Small intestine (tissue), 16 donors: ENCODE measurements at places on chromosomes 5 and 9. TPM values are rescaled to one million over a fixed set of nuclear protein-coding genes. Genes with fewer than 3 reads are reported as not detected.

TMEM215 gene
- not detected for polyA plus RNA-seq

DNA sequence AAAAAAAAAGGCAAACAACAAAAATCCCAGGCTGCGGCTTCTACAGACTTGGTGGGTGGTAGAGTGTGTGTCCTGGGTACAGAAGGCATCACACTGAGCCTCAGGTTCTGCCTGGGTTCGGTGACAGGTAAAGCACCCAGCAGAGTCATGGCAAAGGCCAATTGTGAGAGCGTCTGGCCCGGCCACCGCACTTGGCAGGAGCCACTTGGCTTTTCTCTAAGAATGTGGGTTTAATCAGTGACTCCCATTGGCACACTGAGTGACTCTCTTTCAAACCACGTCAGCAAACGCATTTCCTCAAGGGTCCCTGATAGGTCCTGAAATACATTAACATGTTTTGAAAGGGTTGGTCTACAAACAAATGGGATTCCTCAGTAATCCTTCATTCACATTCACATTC, 17.0 kb downstream of the COL23A1 start:
- DNase-seq, result no peak

DNA sequence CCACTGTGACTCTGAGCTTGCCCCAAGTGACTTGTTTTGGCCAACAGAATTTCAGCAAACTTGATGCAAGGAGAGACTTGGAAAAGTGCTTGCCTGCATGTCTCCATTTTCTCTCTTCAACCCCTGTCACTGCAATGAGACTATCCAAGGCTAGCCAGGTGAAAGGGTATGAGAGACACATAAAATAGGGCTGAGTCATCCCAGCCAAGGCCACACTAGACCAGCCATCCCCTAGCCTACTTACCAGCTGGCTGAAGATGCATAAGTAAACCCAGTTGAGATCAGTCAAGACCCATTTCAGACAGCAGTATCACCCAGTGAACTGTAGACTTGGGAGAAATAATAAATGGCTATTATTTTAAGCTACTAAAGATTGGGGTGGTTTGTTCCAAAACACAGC, 52.9 kb upstream of the VLDLR start:
- DNase-seq, result no peak

MAST4 gene
- 16.4 TPM for polyA plus RNA-seq

INSL4 gene
- not detected for polyA plus RNA-seq

DNA sequence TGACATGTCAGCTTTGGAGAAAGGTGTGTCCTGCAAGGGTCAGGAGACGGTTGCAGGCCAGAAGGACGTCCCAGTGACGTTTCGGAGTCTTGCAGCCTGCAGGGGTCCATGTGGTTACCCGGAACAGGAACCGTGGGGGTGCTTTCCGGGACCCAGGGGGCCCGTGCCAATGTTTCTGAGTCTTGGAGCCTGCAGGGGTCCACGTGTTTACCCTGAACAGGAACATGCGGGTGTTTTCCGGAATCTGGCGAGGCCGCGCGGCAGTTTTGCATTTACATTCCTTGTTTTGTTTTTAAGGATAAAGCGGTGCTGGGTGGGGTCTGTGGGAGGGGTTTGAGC, 30.6 kb downstream of the NKD2 start:
- DNase-seq, result no peak

GRCh38 chr5:133370036-133370831, 242.1 kb downstream of the FSTL4 start:
- no peak for DNase-seq

GRCh38 chr5:170559296-170559695, 55.5 kb downstream of the KCNIP1 start:
- DNase-seq, result no peak

TMEFF1 gene
- not detected for polyA plus RNA-seq

- DNase-seq, result no peak
These were observed 1.0 kb upstream of the MINAR2 start for GRCh38 chr5:129746876-129747275.

DNA sequence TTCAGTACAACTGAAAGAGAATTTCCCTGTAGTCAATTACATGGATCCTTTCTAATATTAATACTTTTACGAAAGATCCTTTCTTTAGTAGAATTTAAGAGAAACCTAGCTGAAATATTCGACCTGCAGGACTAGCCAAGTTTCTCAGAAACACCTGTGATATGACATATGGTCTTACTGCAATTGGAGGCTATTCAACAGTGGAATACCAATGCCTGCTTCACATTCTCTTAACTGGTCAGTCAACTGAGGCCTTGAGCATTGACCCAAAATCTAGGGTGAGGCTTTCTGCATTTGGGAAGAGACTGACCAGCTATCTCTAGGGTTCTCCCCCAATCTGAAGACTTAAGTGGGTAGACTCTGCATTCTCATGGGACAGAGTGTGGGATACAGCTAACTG, 12.3 kb downstream of the UBE2QL1 start:
- DNase-seq, result no peak

GDA gene
- 150 TPM for polyA plus RNA-seq

GRCh38 chr5:103942587-103943186, 380.1 kb upstream of the NUDT12 start:
- no peak for DNase-seq

- DNase-seq, result peak; percentile 55
These were observed 17.4 kb upstream of the ADRB2 start for GRCh38 chr5:148808864-148809642.

CETN3 gene
- 10.8 TPM for polyA plus RNA-seq

GRCh38 chr5:178582291-178582690, 7.9 kb downstream of the COL23A1 start:
- DNase-seq, result no peak

CD14 gene
- polyA plus RNA-seq, result 7.8 TPM

DNA sequence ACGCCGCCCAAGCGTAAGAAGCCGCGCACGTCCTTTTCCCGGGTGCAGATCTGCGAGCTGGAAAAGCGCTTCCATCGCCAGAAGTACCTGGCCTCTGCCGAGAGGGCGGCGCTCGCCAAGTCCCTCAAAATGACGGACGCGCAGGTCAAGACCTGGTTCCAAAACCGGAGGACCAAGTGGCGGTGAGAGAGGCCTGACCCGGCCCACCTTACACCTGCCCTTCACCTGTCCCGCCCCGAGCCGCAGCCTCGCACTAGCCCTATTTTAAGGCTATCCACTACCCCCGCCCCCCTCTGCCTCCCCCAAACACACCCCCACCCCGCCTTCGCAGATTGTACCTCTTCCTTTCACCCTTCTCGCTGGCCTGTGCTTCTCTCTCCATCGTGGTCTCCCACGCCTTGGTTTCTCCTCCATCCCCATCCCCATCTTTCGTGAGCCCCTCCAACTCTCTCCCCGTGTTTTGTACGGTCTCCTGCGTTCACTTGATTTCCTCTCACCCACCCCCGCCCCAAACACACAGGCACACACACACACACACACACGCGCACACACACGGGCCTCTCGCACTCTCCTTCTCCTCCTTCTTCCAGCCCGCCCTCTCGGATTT, 1.3 kb downstream of the TLX3 start:
- DNase-seq, result no peak

DNA sequence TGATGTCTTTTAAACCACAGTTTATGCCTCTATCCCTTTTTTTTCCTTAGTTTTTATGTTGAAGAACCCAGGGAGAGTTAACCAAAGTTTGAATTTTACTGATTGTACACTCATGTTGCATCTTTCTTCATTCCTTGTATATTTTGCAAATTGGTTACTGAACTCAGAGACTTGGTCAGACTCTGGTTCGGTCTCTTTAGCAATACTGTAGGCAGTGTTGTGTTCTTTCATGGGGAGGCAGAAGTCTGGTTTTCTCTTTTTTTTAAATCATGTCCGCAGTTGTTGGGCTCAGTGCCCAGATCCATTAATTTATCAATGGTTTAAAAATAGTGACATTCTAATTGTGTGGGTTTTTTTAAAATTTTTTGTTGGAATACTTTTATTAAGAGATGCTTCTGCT, 23.4 kb downstream of the UBE2R2 start:
- DNase-seq, result no peak

MCC gene
- polyA plus RNA-seq, result 0.81 TPM

AGXT2 gene
- polyA plus RNA-seq, result 1.1 TPM

OR1B1 gene
- polyA plus RNA-seq, result not detected

DNA sequence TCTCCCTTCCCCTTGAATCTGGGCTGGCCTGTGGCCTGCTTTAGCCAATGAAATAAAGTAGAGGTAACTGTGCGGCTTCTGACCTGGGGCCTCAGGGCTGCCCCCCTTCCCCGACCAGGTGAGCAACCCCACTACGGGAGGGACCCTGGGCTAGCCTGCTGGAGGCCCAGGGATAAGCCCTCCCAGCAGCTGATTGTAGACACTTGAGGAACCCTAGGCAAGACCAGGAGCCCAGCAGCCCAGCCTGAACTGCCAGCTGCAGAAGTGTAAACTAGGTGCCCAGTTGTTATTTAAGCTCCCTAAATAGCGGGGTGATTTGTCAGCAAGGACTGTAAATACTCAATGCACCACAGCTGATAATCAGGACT, 41.3 kb downstream of the RAPGEF1 start:
- DNase-seq, result no peak

DNA sequence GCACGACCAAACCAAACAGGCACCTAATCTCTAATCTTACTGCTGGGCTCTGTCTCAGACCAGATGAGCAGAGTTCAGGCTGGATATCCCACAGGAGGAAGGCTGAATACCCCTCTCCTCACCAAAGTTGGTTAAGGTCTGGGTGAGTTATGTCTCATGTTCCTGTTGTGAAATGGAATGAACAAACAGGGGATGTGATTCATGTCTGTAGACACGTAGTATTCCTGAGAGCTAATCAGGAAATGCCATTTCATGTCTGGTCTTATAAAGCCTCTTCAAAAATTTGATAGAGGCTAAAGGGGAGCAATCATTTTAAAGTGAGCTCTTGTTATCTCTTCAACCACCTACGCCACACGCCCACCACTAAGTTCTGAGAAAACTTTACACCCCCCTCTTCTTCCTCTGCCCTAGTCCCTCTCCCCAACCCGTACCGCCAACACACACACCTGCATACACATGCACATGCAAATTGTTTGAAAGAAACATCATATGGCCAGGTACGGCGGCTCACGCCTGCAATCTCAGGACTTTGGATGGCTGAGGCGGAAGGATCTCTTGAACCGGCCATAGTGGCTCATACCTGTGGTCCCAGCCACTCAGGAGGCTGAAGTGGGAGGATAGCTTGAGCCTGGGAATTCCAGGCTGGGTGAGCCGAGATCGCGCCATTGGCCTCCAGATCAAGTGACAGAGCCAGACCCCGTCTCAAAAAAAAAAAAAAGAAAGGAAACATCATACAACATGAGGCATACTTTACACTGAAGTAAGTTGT, 69.8 kb upstream of the RAI14 start:
- no peak for DNase-seq

- no peak for DNase-seq
These were observed 289.7 kb downstream of the PBX3 start for GRCh38 chr9:126036881-126037291.
